Sigmoid colon (tissue), 7 donors: ENCODE measurements at places on chromosomes 12 and 14. TPM values are rescaled to one million over a fixed set of nuclear protein-coding genes. Genes with fewer than 3 reads are reported as not detected.

Gene DCN
- total RNA-seq: 1,612 TPM

Gene ZNF641
- total RNA-seq: 25.5 TPM

Gene BEGAIN
- 0.49 TPM for total RNA-seq

Gene EGLN3
- 13.0 TPM for total RNA-seq

Gene EXOC5
- 48.2 TPM for total RNA-seq

Gene NGB
- total RNA-seq: 10.0 TPM

- DNase-seq: no peak
These were observed 108.2 kb upstream of the SLC38A4 start for GRCh38 chr12:46933947-46934346.

GRCh38 chr14:66884149-66884548 lies 305.1 kb upstream of the GARIN2 start:
- no peak for DNase-seq

DNA sequence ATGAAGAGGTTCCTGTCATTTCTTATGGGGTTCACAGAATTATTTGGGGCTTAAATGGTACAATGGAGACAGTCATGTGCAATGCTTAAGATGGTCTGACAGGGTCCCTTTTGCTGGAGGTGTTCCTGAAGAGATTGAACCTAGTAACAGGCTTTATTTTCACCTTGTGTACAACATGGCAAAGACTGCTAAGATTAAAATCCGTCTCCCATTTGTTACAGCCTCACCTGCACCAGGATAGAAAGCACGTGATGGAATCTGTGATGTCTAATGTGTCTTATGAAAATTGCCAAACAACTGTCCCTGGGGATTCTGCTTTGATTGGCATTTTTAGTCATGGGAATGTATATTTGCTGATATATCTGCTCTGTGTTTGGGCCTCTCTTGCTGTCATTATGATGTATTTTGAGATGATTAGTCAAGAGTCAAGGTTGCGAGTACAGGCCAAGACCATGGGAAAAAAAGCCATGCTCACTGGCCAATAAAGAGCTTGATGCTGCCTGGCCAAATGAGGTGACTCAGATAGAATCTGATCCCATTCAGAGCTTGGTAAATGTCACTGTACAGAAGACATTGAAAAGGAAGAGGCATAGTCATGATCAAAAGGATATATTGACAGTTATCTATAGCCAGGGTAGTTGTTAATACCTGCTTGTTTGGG lies 96.1 kb downstream of the FLRT2 start:
- no peak for DNase-seq

GRCh38 chr12:9363145-9363544 lies 154.9 kb upstream of the PZP start:
- DNase-seq: no peak

- DNase-seq: no peak
These were observed 19.8 kb downstream of the HVCN1 start for GRCh38 chr12:110669193-110669502.

- DNase-seq: no peak
These were observed 81.2 kb upstream of the ATXN7L3B start for GRCh38 chr12:74456431-74456830.

GRCh38 chr12:88247241-88247643 lies 105.1 kb downstream of the TMTC3 start:
- no peak for DNase-seq

GRCh38 chr12:61676520-61676919 lies 583.7 kb upstream of the USP15 start:
- no peak for DNase-seq

DNA sequence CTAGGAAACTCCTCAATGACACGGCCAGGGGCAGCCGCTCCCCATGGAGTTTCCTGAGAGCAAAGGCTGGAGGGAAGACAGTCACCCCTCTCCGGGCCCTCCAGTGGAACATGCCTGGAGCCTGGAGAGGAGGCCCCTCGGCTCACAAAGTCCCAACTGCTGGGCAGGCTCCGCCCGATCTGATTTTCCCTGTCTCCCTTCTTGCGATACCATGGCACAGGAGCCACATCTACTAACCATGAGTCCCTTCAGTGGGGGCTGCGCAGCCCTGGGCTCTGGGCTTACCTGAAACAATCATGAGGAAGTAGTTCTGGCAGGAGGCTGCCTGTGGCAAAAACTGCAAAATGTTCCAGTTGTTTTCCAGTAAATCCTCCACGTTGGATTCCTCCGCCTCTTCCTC lies 15.3 kb downstream of the P2RX2 start:
- DNase-seq: peak; percentile 45

DNA sequence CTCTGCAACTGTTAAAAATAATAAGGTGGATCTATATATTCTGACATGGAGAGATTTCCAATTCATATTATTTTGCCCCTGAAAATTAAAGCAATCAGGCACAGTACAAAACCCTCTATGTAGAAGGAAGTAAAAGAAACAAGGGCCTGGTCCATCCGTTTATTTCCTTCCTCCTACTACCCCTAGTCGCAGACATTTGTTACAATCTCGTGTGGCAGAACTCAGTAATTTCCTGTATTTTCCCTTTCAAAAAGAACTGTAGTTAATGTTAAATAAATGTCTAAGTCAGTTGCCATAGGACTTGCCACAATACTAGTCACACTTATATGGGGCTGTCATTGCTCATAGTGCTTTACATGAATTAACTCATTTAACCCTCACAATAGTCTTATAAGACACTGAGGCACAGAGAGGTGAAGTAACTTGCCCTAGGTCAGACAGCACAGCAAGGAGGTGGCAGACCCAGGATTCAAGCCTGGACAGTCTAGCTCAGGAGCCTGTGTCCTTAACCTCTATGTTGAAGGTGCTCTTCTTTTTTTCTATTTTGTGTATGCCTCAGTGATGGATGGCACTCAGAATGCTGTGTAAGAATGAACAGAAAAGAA lies 24.2 kb downstream of the NINJ2 start:
- DNase-seq: no peak

DNA sequence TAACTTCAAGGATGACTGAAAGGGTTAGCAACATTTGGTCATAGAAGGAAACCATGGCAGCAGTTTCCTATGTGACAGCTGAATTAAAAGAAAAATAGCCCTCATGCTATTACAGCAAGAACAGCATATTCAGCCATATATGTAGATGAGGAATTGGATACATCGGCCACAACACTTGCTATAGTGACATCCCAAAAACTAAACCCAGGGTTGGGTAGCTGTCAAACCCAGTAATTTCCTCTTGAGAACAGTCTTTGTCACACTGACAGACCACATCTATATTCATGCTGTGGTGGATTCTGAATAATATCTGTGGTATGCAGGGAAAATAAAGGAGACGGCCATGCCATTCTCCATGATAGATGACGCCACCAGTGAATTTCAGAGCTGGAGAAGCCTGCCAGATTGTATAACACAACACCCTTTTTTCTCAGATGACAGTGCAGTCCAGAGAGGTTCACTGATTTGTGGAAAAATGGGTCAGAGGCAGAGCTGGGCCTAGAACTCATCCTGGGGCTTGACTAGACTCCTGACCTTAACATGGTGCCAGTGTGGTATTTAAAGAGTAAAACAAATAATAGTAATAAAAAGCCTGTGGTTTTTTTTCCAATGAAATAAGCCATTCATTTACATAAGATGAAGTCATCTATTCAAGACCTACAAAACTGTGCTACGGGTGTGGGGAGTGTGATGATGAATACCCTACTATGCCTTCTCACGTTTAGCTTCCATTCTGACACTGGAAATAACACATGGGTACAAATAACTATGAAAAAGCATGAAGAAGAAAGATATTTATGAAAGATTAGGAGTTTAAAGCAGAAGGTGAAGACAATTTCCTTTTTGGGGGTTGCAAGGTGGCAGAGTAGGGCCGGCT lies 32.3 kb downstream of the EFCAB11 start:
- no peak for DNase-seq

- no peak for DNase-seq
These were observed 157.3 kb upstream of the NOS1 start for GRCh38 chr12:117518594-117519270.

- DNase-seq: no peak
These were observed 2.2 kb upstream of the SAV1 start for GRCh38 chr14:50670196-50670865.

DNA sequence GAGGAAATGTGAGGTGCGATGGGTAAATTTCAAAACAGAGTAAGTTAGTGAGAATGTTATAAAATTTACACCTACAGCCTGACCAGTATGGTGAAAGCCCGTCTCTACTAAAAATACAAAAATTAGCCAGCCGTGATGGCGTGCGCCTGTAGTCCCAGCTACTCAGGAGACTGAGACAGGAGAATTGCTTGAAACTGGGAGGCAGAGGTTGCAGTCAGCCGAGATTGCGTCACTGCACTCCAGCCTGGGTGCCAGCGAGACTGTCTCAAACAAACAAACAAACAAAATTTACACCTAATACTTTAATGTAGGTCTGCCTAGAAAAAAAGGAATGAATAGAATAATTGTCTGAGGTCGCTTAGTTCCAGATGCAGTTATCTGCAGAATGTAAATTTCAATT lies 37.6 kb downstream of the SLC2A14 start:
- DNase-seq: no peak

DNA sequence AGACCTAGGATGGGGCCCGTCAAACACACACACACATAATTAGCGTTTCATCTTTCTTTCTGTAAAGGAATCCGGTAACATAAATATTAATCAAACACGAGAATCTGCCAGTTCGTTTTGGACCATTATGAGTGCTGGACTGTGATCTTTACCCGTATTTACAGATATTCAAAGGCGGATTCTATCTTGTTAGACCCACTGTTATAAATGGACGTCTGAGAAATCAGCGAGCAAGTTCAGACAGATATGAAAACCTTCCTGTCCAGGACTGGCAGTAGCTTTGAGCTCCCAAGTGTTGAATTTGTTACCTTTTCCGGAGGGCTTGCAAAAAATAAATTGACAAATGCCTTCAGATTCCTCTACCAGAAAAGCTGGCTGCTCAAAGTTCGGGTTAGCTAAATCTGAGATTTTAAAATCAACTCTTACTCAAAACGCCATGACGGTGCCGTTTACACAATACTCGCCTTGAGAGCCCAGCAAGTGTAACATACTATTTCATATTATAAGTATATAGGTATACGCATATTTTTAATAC lies 27.6 kb downstream of the BCL11B start:
- DNase-seq: no peak

DNA sequence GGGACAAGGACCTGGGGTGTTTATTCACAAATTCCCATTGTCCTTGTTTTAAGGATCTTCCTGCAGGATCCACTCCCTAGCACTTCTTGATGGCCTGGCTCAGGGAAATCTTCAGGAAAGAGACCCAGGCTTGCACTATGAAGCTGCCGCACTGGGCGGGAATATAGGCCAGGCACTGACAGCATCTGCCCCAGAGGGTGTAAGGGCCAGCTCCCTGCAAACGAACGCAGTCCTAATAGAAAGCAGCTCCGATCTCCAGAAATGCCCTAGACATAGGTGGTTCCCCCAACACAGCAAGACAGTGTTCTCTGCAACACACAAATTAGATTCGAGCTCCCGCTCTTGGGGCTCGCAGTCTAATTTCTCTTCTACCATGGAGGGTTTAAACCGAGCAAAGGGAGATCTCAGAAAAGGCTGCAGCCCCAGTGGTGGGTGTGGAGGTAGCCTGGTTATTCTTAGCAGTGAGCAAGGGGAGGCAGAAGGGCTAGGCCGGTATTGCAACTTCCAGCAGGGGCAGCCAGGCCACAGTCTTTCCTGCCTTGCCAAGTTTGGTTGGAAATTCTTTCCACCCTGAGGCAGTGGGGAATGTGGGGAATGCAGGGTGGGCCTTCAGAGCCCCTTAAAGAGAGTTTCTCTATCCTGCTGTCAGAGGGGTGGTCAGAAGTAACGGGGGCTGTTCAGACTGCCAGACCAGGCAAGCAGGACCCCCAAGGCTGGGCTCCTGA lies 16.1 kb upstream of the WSCD2 start:
- no peak for DNase-seq

- DNase-seq: no peak
These were observed 27.1 kb upstream of the RPLP0 start for GRCh38 chr12:120228041-120228290.

DNA sequence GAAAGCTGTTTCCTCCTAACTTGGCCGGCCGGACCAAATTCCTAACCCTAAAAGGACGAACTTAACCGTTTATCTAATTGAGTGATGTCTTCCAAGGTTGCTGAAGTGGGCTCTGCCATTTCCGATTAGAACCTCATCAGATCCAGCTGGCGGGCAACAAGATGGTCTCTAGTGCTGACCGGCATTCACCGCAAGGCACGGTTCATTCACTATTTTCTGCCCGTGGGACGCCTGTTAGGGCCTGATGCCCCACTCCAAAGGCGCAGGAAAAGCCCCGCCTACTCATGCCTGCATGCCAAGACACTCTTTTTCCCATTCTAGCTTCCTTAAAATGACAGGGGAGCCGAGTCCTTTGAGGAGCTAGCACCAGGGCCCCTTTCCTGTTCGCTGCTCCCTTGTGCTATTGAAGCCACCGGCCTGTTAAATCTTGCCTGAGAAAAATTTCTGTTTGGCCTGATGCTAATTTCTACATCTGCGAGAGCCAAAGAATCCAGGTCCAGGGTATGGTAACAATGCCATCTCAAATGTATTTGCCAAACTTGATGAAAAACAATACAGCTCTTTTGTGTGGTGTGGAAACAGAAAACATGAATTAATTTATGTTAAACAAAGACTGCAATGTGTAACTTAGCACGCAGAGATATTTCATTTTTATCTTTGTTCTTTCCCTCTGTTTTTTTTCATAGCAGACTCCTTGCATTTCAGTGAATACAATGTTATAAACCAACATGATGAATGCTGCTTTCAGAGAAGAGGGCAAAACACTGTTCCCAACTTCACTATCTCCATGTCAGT lies 1071.2 kb upstream of the USP15 start:
- DNase-seq: no peak

GRCh38 chr14:60095781-60096450 lies 4.2 kb downstream of the PCNX4 start:
- DNase-seq: no peak

GRCh38 chr14:97036086-97036852 lies 239.1 kb downstream of the VRK1 start:
- no peak for DNase-seq

DNA sequence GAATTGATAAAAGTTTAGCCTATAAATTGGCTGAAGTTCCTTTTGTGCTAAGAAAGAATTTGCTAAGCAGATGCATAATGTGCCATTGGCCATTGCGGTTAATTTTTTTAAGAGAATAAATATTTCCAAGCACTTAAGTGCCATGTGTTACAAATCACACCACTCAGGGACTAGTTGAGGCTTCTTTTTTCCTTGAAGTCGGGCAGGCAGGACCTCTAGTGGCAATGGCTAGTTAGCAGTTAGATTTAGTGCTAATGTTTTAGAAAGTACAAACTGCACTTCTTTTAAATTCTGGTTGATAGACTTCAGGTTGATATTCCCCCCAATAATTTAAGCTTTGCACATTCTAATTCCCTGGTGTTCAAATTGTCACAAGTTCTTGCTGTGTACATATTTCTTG lies 294.3 kb downstream of the APAF1 start:
- no peak for DNase-seq

- DNase-seq: no peak
These were observed 141.3 kb downstream of the PLXNC1 start for GRCh38 chr12:94289461-94290312.

GRCh38 chr14:100137173-100137572 lies 22.3 kb downstream of the DEGS2 start:
- DNase-seq: no peak

DNA sequence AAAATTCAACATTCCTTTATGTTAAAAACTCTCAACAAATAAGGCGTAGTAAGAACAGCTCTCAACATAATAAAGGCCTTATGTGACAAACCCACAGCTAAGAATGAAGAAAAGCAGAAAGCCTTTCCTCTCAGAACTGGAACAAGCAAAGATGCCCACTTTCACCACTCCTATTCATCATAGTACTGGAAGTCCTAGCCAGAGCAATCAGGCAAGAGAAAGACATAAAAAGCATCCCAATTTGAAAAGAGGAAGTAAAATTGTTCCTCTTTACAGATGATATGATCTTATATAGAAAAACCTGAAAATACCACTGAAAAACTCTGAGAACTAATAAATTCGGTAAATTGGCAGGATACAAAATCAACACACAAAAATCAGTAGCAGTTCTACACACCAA lies 52.1 kb downstream of the STON2 start:
- DNase-seq: no peak
